ENCODE measurements at places on chromosomes 4 and X. TPM values are rescaled to one million over a fixed set of nuclear protein-coding genes. Genes with fewer than 3 reads are reported as not detected.

HCFC1 gene
- total RNA-seq, result 90.4 TPM

HSD17B13 gene
- 0.12 TPM for total RNA-seq

DOK7 gene
- not detected for total RNA-seq

PRAF2 gene
- total RNA-seq, result 13.2 TPM

RAB40A gene
- not detected for total RNA-seq

WDR17 gene
- total RNA-seq, result 1.1 TPM

TMPRSS11F gene
- not detected for total RNA-seq

GRCh38 chr4:168794092-168794707 lies 215.9 kb downstream of the CBR4 start:
- no peaks in the 10 kb centered on the region for H3K36me3 ChIP-seq
- H3K27ac ChIP-seq, result no peak overlapping the region
- H3K27me3 ChIP-seq, result peaks cover 6% of the 10 kb centered on the region
- no peak for DNase-seq
- no peaks in the 10 kb centered on the region for H3K4me1 ChIP-seq

GRCh38 chr4:188660796-188661195 lies 521.6 kb downstream of the TRIML1 start:
- H3K27ac ChIP-seq, result no peak overlapping the region
- no peak overlapping the region for H3K4me3 ChIP-seq

DNA sequence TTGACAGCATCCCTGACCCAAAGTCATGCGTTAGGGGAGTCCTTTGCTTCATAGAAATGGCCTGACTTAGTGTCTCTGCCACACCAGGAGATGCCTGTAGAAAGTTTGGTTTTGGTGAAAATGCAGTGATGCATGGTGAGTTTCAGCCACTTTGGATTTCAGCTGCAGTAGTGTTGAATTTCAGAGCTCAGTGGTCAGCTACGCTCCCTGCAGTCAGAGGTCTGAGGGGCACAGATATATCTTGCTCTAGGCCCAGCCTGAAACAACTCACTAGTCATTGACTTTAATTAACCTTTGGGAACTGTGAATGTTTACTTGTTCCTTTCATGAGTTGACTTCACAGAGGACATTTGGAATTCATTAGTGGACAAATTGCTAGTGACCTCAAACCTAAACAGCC lies 17.5 kb downstream of the RBMX2 start:
- no peak overlapping the region for H3K4me3 ChIP-seq
- H3K4me1 ChIP-seq, result peaks cover 3% of the 10 kb centered on the region
- DNase-seq, result no peak
- no peak overlapping the region for H3K27ac ChIP-seq
- peaks cover 2% of the 10 kb centered on the region for H3K36me3 ChIP-seq
- H3K27me3 ChIP-seq, result no peaks in the 10 kb centered on the region

DNA sequence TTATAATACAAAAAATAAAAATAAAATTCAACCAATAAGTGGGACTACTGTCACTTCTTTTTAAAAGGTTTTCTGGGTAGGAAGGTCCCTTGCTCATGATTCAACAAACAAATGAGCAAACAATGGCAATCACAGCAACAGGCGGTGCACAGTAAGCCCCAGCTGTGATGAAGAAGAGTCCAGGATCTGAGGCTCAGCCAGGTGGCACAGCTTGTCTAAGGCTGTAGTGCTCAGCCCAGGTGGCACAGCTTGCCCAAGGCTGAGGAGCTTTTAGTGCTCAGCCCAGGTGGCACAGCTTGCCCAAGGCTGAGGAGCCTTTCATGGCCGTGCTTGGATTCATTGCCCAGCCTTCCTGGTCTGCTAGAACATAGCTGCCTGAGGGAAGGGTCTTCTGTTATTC lies 75.0 kb downstream of the ZFYVE28 start:
- no peaks in the 10 kb centered on the region for H3K27me3 ChIP-seq
- H3K27ac ChIP-seq, result no peak overlapping the region
- no peak overlapping the region for H3K4me3 ChIP-seq
- H3K36me3 ChIP-seq, result peaks cover 9% of the 10 kb centered on the region
- DNase-seq, result no peak
- peaks cover 7% of the 10 kb centered on the region for H3K4me1 ChIP-seq

GRCh38 chr4:98482847-98483806 lies 175.3 kb downstream of the TSPAN5 start:
- DNase-seq, result peak; percentile 69
- H3K4me1 ChIP-seq, result peaks cover 74% of the 10 kb centered on the region
- H3K27me3 ChIP-seq, result no peaks in the 10 kb centered on the region
- peaks cover 14% of the 10 kb centered on the region for H3K36me3 ChIP-seq
- H3K4me3 ChIP-seq, result peak overlapping the region; percentile 47
- peak overlapping the region; percentile 96 for H3K27ac ChIP-seq

GRCh38 chr4:57074744-57075143 lies 35.4 kb downstream of the IGFBP7 start:
- H3K4me1 ChIP-seq, result no peaks in the 10 kb centered on the region
- H3K4me3 ChIP-seq, result no peak overlapping the region
- no peak for DNase-seq
- H3K36me3 ChIP-seq, result no peaks in the 10 kb centered on the region
- peaks cover 21% of the 10 kb centered on the region for H3K27me3 ChIP-seq

DNA sequence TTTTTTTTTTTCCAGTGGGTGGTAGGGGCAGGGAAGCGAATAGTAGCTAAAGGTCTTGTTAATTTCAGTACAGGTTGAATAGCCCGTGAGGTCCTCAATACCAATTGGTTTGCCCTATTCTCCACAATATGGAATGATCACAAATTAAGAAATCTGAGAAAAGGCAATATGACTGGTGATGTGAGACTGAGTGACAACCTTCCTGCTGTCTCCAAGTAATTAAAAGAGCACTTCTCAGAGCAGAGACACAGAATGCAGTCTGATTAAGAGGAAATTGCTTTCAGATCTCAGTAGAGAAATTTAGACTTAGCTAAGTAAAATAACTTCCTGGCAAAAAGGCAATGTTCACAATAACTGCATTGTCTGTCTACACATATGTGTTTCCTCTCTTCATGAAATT lies 23.0 kb downstream of the GPR174 start:
- peak overlapping the region; percentile 66 for H3K4me3 ChIP-seq
- H3K4me1 ChIP-seq, result peaks cover 75% of the 10 kb centered on the region
- peaks cover 23% of the 10 kb centered on the region for H3K36me3 ChIP-seq
- H3K27ac ChIP-seq, result peak overlapping the region; percentile 96
- no peaks in the 10 kb centered on the region for H3K27me3 ChIP-seq
- no peak for DNase-seq

DNA sequence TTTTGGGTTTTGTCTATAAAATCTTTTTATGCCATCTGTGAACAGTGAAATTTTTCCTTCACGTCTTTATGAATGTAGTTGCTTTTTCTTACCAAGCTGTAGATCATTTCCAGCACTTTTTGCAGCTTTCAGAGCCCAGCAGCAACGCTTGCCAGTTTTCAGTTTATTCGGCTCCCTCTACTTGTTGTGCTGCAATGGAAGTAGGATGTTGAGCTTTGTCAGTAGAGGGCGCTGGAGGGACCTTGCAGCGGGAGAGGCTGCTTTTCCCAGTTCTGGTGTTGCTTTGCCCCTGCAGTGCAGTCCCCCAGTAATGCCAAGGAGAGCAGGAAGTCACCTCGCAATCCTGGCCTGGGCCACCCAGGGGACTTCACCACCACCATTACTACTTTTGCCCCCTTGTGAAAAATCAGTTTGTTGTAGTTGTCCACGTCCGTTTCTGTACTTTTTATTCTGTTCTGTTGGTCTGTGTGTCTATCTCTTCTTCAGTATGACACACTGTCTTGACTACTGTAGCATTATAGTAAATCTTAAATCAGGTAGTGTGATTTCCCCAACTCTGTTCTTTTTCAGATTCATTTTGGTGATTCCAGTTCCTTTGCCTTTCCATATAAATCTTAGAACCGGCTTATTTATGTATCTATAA lies 21.8 kb downstream of the CMC4 start:
- peaks cover 4% of the 10 kb centered on the region for H3K36me3 ChIP-seq
- H3K27me3 ChIP-seq, result no peaks in the 10 kb centered on the region
- H3K4me1 ChIP-seq, result peaks cover 16% of the 10 kb centered on the region
- peak; percentile 53 for DNase-seq

GRCh38 chrX:34656467-34656841 lies 631 bp downstream of the TMEM47 start:
- H3K4me1 ChIP-seq, result peaks cover 3% of the 10 kb centered on the region
- H3K36me3 ChIP-seq, result peaks cover 7% of the 10 kb centered on the region
- no peak for DNase-seq

GRCh38 chr4:70691661-70692060 lies 3.3 kb downstream of the UTP3 start:
- H3K27ac ChIP-seq, result peak overlapping the region; percentile 0
- H3K4me1 ChIP-seq, result peaks cover 31% of the 10 kb centered on the region
- no peak for DNase-seq
- H3K4me3 ChIP-seq, result peak overlapping the region; percentile 24
- H3K36me3 ChIP-seq, result peaks cover 29% of the 10 kb centered on the region
- no peaks in the 10 kb centered on the region for H3K27me3 ChIP-seq

DNA sequence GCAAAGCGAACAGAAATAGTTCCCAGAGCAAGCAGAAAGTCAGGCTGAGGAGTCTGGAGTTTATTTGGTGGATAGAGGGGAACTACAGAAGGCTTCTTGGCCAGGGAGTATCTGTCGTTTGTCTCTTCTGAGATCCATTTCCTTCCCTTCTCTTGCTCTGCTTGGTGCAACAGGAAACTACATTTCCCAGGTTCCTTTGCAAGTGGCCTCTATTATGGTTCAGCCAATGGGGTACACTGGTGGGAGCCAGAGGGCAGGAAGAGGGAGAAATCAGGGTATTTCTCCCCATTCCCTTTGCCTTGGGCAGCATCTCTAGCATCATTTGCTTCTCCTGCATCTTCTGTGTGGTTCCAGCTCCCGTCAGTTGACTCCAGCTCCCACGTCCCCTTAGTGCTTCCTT lies 142.1 kb downstream of the BCOR start:
- H3K4me1 ChIP-seq, result peaks cover 6% of the 10 kb centered on the region
- DNase-seq, result no peak
- H3K27ac ChIP-seq, result no peak overlapping the region
- no peak overlapping the region for H3K4me3 ChIP-seq
- no peaks in the 10 kb centered on the region for H3K36me3 ChIP-seq

DNA sequence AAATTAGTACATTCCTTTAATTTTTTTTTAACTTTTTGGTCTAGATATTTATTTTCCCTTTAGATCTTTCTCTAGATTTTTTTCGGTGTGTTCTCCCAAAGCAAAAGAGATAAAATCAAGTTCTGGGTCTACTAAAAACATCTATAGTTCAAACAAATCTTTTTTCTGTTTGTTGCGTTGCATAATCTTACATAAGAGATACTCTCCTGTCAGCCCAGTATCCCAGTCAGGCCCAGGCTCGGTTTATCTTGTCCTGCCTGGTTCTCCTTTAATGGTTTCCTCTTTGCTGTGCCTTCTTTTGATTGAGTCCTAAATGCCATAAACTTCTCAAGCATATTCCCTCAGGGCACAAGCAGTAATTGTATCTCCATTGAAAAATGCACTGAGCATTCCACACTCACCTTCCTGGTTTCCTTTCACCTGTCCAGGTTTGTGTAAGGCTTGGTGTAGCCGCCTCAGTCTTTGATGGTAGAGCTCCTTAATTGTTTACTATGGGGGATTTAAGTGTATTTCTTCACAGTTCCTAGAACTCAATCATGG lies 104.9 kb downstream of the TMEM131L start:
- H3K27me3 ChIP-seq, result no peaks in the 10 kb centered on the region
- no peak overlapping the region for H3K4me3 ChIP-seq
- no peak overlapping the region for H3K27ac ChIP-seq
- DNase-seq, result no peak

DNA sequence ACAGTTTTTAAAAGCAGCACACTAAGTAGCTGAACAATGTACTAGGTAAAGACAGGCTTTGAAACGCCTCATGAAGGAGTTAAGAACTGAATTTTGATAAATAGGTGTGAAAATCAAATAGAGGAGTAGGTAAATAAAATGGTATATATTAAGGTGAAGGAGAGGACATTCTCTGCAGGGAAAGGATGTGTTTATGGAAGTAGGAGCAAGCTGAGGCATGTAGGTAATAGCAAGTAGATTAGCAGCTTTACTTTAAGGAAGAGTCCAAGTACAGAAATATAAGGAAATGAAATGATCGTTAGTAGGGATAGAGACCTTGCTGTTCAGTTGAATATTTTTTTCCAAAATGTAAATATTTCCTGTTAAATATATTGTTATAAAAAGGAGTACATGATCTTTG lies 12.5 kb downstream of the METAP1 start:
- H3K36me3 ChIP-seq, result peaks cover 11% of the 10 kb centered on the region
- H3K27me3 ChIP-seq, result no peaks in the 10 kb centered on the region
- peaks cover 28% of the 10 kb centered on the region for H3K4me1 ChIP-seq
- no peak for DNase-seq
- no peak overlapping the region for H3K4me3 ChIP-seq

DNA sequence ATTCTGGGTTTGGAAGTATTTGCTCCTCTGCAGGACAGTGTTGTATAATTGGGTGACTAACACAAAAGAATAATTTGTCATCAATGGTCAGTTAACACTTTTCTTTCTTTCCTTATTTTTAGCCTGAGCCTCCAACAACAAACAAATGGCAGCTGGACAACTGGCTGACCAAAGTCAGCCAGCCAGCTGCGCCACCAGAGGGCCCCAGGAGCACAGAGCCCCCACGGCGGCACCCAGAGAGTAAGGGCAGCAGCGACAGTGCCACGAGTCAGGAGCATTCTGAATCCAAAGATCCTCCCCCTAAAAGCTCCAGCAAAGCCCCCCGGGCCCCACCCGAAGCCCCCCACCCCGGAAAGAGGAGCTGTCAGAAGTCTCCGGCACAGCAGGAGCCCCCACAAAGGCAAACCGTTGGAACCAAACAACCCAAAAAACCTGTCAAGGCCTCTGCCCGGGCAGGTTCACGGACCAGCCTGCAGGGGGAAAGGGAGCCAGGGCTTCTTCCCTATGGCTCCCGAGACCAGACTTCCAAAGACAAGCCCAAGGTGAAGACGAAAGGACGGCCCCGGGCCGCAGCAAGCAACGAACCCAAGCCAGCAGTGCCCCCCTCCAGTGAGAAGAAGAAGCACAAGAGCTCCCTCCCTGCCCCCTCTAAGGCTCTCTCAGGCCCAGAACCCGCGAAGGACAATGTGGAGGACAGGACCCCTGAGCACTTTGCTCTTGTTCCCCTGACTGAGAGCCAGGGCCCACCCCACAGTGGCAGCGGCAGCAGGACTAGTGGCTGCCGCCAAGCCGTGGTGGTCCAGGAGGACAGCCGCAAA lies 106.0 kb downstream of the KLHL8 start:
- H3K4me3 ChIP-seq, result no peak overlapping the region
- peaks cover 5% of the 10 kb centered on the region for H3K4me1 ChIP-seq
- H3K36me3 ChIP-seq, result peaks cover 34% of the 10 kb centered on the region
- DNase-seq, result no peak

DNA sequence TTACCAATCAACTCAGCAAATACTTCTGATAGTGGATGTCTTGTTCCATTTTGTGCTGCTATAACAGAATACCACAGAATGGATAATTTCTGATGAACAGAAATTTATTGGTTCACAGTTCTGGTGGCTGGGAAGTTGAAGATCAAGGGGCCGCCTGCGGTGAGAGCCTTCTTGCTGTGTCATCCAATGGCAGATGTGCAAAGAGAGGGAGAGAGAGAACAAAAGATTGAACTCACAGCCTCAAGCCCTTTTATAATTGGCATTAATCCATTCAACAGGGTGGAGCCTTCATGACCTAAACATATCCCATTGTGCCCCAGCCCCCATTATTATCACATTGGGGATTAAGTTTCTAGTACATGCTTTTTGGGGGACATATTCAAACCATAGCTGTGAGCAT lies 86.1 kb downstream of the ADGRG4 start:
- H3K27ac ChIP-seq, result no peak overlapping the region
- no peak overlapping the region for H3K4me3 ChIP-seq
- H3K4me1 ChIP-seq, result no peaks in the 10 kb centered on the region
- no peak for DNase-seq
- no peaks in the 10 kb centered on the region for H3K36me3 ChIP-seq

GRCh38 chr4:188161167-188161566 lies 21.9 kb downstream of the TRIML1 start:
- no peaks in the 10 kb centered on the region for H3K27me3 ChIP-seq
- H3K4me1 ChIP-seq, result no peaks in the 10 kb centered on the region

Measured in activated CD4-positive, alpha-beta memory T cell treated with anti-CD3 and anti-CD28 coated beads for 36 hours (primary cell).